ENCODE measurements at places on chromosomes 2 and 18. TPM values are rescaled to one million over a fixed set of nuclear protein-coding genes. Genes with fewer than 3 reads are reported as not detected.
A peak's percentile ranks its signal among the peaks of the same experiment; 100 is the strongest.

DNA sequence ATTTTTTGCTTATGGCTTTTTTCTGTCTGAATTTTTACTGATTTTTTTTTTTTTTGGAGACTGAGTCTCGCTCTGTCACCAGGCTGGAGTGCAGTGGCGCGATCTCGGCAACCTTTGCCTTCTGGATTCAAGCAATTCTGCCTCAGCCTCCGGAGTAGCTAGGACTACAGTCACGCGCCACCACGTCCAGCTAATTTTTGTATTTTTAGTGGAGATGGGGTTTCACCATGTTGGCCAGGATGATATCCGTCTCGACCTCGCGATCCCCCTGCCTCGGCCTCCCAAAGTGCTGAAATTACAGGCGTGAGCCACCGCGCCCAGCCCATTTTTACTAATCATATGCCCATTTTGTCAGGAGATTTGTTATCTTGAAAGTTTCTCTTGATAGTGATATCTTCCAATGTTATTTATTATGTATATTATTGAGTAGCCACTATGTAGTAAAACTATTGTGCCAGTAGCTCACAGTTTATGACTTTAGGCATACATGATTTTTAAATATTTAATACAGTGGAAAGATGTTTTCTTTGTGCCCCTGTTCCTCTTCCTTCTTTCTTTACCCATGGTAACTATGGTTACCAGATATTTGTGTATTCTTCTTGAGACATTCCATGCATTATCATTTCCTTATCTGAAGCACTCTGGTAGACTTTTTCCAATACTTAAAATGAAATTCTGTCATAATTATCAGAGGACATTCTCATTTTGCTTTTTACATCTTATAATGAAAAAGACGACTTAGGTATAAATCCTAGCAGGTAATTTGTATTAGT is 2.1 kb downstream of the HAT1 start:
- DNase-seq: no peak

DSC2 gene
- not detected for total RNA-seq

GRCh38 chr18:21439431-21439846 is 161.1 kb downstream of the ESCO1 start:
- peak; percentile 48 for DNase-seq

DNA sequence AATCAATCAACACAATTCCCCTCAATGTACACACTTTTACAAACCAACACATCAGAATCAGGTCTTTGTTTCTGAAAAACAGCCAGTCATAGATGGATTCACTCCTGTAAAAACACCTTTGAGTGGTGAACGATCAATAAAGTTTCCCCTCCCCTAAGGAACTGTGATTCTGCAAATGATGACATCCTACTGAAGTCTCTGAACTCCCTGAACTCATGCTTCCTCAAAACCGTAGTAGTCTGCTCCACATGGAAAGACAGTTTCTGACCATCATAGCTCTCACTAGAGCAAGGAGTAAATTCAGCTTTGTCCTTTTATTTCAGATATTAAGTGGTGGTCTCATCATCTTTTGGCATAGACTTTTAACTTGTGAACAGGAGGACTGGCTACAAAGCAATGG is 43.5 kb upstream of the ACTR3 start:
- no peak for DNase-seq

CLEC4F gene
- total RNA-seq: not detected

GRCh38 chr18:6593142-6593885 is 136.2 kb upstream of the ARHGAP28 start:
- DNase-seq: peak; percentile 34

Data from myocyte (in vitro differentiated cells).